Hippocampal formation (tissue), 2 donors: ENCODE measurements at places on chromosomes 5 and 9.

DNA sequence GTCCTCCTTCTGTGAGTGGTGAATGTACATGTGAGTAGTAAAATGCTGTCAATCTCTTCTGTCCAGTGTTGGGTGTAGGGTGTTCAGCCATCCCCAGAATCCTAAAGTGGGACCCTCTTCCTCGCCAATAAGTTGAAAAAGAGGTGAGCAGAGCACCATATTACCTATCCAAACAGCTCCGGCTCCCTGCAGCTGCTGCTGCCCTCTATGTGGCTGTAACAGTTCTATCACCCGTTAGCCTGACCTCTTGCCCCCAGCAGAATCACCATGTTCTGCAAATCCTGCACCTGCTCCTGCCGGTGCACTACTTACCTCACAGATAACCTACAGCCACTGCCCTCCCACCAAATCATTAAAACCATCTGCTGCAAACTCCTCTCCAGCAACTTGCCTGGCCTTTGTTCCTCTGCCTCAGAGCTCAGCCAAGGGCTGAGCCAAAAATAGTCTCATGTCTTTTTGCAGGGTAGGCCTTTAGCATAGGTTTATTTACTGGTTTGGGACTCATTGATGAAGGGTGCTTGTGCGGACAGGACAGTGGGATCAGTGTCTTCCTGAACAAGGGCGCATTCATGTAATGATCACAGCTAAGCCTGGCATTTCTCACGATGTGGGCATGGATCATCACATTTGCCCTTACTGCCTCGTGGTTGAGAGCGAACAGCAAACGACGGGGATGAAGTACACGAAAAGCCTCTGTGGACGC is 49.6 kb upstream of the CCL21 start:
- peak; percentile 21 for DNase-seq

DNA sequence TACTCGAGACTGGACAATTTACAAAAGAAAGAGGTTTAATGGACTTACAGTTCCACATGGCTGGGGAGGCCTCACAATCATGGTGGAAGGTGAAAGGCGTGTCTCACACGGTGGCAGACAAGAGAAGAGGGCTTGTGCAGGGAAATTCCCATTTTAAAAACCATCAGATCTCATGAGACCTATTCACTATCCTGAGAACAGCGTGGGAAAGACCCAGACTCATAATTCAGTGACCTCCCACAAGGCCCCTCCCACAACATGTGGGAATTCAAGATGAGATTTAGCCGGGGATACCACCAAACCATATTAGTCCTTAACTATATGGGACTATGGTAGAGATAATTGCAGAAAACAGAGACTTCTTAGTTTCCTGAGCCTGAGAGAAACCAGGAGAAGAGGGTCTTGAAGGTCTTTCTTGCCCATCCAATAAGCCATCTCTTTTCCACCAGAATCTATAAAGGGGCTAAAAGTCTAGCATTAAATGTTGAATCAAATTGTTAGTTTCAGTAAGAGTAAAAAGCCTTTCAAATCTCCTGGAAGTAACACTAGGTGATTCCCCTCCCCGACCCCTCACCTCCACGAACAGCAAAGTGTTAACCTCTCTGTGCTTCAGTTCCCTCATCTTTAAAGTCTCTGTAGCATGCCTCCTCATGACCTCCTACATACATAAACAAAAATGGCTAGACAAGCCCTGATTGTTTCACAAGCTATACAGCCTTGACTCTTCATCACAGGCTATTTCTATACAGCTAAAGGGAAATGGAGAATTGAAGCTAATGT is 259.1 kb downstream of the TMEM167A start:
- no peak for DNase-seq

GRCh38 chr9:22840641-22841040 is 394.0 kb downstream of the DMRTA1 start:
- DNase-seq = no peak

DNA sequence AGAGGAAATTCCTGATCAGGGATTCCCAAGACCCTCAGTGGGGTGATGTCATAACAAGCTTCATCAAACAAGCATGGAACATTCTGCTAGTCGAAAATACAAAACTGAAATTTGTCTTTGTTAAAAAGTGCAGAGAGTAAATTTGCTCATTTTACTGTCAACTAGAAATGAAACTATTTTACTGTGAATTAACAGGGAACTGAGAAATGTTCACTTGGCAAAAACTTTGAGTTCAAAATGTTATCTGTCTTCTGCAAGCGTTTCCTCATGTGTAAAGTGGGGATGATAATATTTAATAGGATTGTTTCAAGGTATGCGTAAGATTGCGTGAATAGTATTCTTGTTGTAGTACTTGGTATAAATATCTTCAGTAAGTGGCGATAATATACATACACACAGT is 45.4 kb downstream of the ALDH1A1 start:
- no peak for DNase-seq

DNA sequence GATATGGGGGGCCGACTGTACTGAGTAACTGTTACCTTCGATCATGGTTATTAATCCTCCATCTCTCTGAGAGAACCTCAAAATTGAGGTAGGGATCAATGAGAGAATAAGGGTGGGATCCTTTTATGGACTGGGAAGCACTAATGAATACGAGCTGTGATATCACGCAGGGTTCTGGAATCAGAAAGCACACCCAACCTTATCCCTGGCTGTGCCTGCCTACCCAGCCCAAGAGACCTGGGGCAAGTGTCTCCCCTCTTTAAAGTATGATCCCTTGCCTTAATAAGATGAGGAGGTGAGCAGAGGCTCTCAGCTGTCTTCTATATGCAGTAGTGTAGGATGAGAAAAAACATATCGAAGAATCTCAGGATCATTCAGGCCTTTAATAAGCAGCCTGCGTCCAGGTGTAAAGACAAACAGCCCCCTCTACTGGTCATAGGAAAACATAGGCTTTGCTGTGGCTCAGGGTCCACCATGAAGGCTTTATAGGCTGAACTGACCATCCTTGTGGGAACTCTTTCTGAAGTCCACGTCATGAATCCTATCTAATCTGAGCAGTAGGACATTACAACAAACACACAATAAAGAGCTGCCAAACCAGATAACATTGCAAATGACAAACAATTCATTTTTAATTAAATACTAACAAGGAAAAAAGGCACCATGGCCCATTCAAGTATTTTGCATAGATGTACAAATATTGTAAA is 16.8 kb downstream of the NIPAL4 start:
- peak; percentile 57 for DNase-seq
